ENCODE measurements at places on chromosomes 3 and 15.

DNA sequence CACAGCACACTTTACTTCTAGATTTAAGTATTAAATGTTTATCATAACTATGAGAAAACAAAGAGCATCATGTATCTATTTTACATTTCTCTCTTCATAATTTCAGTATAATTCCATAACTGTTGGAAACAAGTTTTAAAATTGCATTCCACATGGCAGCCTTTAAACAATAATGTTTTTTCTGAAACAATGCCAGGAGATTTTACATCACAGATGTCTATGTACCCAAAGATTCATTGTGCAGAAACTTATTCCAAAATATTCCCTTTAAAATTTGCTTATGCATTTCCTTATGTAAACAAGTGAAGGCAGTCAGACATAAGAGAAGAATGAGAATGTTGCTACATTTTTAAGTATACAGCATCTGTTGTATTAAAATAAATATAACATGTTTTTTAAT is 324.9 kb upstream of the COL8A1 start:
- DNase-seq: no peak

DNA sequence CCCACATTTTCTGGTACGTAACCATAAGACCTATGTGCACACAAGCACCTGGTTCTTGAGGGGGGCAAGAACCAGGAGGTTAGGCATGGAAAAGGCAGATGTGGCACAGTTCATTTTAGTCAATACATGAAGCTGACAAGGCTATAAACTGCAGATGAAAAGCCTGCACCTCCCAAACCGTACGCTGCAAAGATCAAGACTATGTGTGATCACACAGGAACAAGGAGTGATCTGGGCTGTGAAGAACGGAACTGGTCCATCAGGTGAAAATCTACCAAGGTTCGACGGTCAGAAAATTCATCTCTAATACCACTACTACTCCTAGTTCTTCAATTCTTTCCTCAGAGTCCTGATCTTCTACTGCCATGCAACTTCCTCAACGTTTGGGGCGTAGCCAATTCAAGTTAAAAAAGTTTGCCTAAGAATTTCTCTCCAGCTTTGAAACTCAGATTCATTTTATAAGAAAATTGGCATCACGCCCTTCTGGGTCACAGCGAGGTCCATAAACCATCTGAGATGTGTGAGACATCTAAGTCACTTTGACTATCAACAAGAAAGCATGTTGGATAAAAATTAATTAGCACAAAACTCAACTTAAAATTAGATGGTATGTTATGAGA is 41.9 kb downstream of the PLD1 start:
- DNase-seq: no peak

DNA sequence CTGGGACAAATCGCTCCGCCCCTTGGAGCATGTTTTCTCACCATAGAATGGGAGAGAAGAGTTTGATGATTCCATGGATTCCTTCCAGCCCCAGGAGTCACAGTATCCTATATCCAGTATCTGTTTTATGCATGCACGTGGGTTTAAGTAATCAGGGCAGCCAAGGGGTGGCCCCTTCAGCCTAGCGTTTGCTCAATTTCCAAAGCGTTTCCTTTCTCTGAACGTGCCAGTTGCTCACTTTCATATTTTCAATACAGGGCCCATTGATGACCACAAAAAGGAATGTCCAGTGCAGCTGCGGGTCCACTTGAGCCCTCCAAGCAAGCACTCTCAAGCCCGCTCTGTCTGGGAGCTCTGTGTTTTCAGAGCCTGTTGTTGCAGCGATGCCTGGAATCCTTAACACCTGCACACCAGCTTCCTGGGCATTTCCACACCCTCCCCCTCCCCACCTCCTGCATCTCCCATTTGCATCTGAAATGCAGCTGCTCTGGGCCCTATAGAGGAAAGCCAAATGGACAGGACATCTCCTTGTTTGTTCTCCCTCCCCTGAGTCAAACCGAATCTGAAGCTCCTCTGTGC is 164.3 kb upstream of the LPP start:
- no peak for DNase-seq

- DNase-seq: no peak
Measured at GRCh38 chr3:38129058-38129457, 7.9 kb downstream of the ACAA1 start.

- no peak for DNase-seq
Measured at GRCh38 chr15:22936577-22937472, 43.3 kb downstream of the CYFIP1 start.

DNA sequence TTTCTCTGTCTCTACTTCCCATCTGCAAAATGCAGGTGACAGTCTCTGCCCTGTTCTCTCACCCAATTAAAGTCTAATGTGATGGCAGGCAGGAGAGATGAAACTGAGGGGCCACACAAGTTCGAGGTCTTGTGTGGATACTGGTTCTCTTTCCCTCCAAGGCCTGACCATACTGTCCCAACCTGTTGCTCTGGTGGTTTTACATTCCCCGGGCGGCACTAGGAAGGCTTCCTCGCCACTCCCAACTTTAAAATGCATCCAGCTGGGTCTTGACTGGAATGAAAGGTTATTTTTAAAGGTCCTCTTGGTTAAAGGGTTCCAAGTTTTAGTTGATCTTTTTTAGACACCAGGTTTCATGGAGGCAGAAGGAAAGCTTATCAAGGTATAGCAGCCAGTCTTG is 37.2 kb downstream of the WHAMM start:
- no peak for DNase-seq

DNA sequence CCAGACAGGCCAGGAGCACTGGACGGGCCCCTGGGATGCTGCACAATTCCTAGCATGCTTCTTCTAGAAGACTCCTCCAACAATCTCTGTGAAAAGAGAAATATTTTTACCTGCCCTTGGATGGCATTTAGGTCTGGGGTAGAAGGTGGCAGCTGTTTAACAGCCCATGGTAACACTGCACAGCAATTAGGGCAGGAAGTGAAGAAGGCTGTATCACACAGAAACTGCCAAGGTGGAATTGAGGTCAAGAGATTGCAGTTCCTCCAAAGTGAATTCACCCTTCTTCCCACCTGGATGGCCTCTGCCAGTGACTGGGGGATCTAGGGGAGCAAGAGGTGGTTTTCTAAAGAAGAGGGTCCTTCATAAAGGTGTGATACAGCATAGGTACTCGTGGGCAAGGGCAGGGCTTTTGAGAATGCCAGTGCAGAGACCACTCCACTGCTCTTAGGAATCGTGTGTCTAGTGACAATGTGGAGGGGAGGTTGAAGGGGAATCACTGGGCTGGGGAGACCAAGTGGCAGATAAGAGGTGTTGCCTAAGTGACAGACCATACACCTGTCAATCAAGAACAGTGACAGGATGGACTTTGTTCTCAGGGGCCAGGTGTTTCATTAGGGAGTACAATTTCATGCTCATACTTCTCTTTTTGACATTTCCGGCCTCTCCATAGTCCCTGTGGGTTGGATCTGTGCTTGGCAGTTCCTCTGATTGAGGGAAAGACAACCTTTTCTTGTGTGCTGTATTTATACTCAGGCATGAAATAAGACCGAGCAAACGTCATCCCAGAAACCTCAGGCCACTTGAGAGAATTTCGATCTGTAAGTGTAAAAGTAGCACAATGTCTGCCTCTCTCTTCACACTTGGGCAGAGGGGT is 83.5 kb upstream of the BCL6 start:
- DNase-seq: no peak

DNA sequence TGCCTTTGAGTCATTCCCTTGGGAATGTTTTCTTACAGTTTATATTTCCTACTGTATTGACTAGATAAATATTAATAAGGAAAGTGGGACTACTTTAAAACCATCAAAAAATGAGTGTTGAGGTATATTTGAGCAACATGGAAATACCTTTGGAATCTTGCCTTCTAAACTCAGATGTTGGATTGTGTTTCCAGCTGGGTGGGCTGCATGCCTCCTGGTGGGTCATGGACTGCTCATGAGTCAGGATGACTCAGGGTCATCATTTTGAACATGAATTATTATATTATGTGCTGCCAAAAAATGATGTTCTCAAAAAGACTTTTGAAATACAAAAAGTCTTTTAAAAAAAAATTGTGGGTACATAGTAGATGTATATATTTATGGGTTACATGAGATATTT is 41.1 kb upstream of the APH1B start:
- DNase-seq: no peak

DNA sequence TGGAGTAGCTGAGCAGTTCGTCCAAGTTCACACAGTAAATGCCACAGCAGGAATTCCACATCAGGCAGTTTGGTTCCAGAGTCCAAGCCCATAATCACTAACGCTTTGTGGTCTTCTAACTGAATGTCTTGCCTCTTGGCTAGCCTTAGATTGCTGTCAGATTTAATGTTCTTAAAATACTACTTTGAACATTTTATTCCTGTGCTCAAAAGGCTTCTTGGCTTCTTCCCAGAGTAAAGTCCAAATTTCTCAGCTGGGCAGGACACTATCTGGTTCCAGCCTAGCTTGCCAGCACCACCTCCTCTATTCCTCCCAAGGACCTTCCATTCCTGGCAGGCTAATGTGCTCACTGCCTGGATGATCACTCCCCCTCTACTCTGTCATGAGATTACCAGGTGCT is 256.9 kb downstream of the SQOR start:
- DNase-seq: no peak
